ENCODE measurements at places on chromosomes 7 and 10. TPM values are rescaled to one million over a fixed set of nuclear protein-coding genes. Genes with fewer than 3 reads are reported as not detected.

PLXNA4 gene
- 1.1 TPM for total RNA-seq

BTBD16 gene
- not detected for total RNA-seq

MLXIPL gene
- 32.3 TPM for total RNA-seq

ZNF786 gene
- 3.6 TPM for total RNA-seq

LIPN gene
- not detected for total RNA-seq

DNA sequence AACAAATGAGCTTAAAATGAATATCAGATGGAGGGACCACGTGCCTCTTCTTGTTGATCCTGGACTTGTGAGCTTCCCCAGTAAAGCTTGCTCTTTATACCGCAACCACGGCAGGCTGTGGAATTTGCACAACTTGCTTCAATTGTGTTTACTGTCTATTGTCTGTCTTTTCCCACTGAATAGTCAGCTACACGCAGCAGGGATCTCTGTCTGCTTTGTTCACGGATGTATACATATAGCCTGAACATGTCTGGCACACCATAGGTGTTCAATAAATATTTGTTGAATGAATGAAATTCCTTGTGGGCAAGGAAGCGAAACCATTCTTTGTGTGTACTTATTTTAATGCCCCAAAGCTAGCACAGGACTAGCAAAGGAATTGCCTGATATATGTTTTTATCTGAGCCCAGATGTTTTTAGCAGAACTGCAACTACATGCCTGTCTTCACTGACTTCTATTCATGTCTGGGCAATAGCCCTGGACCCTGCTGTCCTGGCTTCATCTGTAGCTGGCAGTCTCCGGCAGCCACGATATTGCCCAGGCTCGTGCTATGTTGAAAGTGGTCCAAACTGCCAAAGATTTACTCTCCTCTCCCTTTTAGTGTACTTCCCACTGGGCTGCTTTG is 29.9 kb upstream of the IFRD1 start:
- H3K27me3 ChIP-seq: no peaks in the 10 kb centered on the region
- DNase-seq: no peak
- H3K4me1 ChIP-seq: peaks cover 23% of the 10 kb centered on the region
- H3K27ac ChIP-seq: no peak overlapping the region
- H3K36me3 ChIP-seq: no peaks in the 10 kb centered on the region

- H3K36me3 ChIP-seq: no peaks in the 10 kb centered on the region
- no peaks in the 10 kb centered on the region for H3K4me1 ChIP-seq
- no peak overlapping the region for H3K27ac ChIP-seq
- H3K27me3 ChIP-seq: no peaks in the 10 kb centered on the region
- no peak for DNase-seq
These were observed 201.8 kb downstream of the FANK1 start for GRCh38 chr10:126098226-126098581.

- no peaks in the 10 kb centered on the region for H3K27me3 ChIP-seq
- H3K4me3 ChIP-seq: no peak overlapping the region
- no peaks in the 10 kb centered on the region for H3K4me1 ChIP-seq
- DNase-seq: peak; percentile 5
- no peak overlapping the region for H3K27ac ChIP-seq
These were observed 219.6 kb downstream of the ADARB2 start for GRCh38 chr10:1517684-1518083.

GRCh38 chr7:75872073-75872782 is 6.6 kb upstream of the RHBDD2 start:
- no peak for DNase-seq
- no peaks in the 10 kb centered on the region for H3K27me3 ChIP-seq
- no peak overlapping the region for H3K4me3 ChIP-seq
- no peak overlapping the region for H3K27ac ChIP-seq

DNA sequence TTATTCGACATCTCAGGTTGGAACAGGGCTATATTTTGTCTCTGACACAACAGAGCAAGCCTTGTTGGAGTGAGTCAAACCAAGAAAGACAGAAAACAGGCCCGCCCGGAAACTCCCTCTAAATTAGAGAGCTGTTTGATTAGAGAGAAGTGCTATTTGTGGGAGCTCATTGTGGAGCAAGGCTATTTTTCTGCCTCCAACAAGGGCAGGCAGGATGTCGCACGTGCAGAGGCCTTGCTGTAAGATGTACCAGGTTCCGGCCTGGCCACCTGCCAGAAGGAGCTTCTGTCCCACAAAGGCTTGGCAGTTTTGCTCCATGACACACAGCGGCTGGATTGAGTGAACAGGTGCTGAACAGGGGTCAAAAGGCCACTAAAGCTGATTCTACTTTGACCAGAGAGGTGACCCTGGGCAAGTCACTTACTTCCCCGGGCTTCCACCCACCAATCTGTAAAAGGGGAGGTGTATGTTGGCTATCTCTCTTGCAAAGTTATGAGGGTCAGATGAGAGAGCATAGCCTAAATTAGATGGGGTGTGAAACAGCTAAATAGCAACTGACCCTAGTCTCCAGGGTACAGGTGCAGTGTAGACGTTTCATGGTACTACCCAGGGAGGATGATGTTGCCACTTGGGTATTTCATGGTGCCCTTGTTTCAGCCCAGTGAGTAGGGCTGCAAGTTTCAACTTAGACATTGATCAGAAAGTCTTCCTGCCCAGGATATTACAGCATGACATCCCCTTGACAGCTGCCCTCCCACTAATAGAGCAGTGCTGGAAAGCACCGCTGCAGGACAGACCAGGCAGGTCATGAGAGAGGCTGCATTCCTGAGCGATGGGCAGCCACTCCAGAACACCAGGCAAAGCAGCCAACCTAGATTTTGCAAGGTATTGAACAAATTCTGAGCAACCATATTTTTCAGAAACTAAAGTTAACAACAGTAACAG is 62.0 kb downstream of the VSTM4 start:
- no peaks in the 10 kb centered on the region for H3K27me3 ChIP-seq
- H3K4me3 ChIP-seq: no peak overlapping the region
- no peak overlapping the region for H3K27ac ChIP-seq
- H3K36me3 ChIP-seq: no peaks in the 10 kb centered on the region

- no peaks in the 10 kb centered on the region for H3K36me3 ChIP-seq
- peak overlapping the region; percentile 44 for H3K27ac ChIP-seq
- peaks cover 33% of the 10 kb centered on the region for H3K4me1 ChIP-seq
- no peak overlapping the region for H3K4me3 ChIP-seq
These were observed 23.6 kb downstream of the GNA12 start for GRCh38 chr7:2820508-2820934.

DNA sequence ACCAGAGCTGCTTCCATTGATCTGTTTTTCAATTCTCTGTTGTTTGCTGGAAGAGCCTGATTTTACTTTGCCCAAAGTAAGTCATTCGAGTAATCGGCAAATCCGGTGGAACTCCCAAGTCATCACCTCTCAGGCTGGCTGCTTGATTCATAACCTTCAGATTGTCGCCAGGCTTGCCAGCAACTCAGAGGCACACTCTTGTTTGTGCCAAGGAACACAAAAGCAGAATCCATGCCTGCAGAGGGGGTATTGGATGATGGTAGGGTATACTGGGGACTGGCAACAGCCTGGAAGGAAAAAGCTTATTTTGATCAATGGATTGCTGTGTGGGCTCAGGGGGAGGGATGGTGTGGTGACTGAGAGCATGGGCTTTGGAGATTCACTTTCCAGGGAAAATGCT is 542.4 kb downstream of the SORCS3 start:
- H3K27me3 ChIP-seq: no peaks in the 10 kb centered on the region
- no peak overlapping the region for H3K27ac ChIP-seq
- H3K4me1 ChIP-seq: no peaks in the 10 kb centered on the region
- DNase-seq: no peak

DNA sequence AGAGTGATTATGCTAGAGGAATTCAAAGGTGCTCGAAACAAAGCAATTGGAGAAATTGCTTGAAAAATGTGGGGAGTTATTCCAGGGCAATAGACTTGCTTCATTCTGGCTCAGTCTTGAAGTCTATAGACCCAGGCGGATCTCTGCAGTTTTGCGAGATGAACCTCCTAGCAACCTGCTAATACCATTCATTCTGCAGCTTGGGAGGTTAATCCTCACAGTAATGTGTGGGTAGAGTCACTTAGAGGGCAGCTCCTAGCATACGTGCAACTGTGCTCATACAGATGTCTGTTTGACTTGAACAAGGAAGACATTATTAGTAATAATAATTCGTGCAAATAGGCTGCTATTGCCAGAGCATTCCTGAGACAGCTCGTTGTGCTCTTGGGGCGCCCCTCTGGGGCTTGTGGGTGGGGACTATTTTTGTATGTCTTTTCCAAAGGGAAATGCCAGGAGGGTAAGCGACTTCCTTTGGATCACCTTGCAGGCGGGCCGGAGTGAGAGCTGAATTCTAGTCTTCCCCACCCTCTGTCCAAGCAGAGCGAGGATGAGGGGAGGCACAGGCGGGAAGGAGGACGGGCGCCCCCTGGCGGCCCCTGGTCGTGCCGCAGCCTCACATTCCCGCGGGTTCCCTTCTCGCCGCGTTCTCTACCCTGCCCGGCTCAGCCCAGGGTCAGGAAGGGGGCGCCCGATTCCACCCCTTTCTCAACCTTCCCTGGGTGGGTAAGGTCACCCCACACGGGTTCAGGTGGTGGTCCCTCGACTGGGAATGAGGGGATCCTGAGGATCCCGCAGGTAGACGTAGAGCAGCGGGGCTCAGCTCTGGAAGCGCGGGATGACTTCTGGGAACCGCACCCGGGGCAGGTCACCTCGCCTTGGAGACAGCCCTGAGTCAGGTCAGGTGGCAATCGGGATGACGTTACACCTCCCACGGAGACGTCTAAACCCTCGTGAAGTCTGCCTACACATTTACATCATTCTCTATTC is 241.5 kb downstream of the PHTF2 start:
- no peak overlapping the region for H3K4me3 ChIP-seq
- DNase-seq: peak; percentile 61
- H3K36me3 ChIP-seq: no peaks in the 10 kb centered on the region
- no peaks in the 10 kb centered on the region for H3K4me1 ChIP-seq

GRCh38 chr7:39890411-39890810 is 59.6 kb upstream of the CDK13 start:
- H3K27ac ChIP-seq: no peak overlapping the region
- no peaks in the 10 kb centered on the region for H3K4me1 ChIP-seq
- H3K27me3 ChIP-seq: no peaks in the 10 kb centered on the region
- no peaks in the 10 kb centered on the region for H3K36me3 ChIP-seq
- no peak for DNase-seq
- no peak overlapping the region for H3K4me3 ChIP-seq

Measured in psoas muscle (tissue), 8 donors.